ENCODE measurements at places on chromosomes 1 and 21.

GRCh38 chr1:111507411-111508201 lies 4.2 kb upstream of the ADORA3 start:
- DNase-seq = peak; percentile 63

DNA sequence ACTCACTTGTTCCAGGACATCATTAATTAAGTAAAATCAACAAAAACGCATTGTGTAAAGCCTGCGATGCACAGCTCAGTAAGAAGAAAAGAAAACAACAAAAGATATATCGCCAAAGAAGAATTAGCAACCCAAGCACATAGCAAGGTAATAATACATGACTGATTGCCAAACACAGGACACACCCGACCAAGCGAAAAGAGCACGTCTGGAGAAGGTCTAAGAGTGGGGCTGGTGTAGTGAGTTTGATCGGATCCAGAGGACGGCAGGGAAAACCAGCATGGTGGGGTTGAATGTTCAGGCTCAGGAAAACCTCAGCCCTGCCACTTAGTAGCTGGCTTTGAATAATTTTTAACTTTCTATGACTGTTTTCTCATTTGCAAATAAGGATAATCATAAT lies 69.8 kb downstream of the JAK1 start:
- DNase-seq = no peak

GRCh38 chr1:34928066-34928696 lies 1.3 kb downstream of the DLGAP3 start:
- no peak for DNase-seq

GRCh38 chr1:240500647-240501046 lies 111.3 kb downstream of the GREM2 start:
- DNase-seq = no peak

DNA sequence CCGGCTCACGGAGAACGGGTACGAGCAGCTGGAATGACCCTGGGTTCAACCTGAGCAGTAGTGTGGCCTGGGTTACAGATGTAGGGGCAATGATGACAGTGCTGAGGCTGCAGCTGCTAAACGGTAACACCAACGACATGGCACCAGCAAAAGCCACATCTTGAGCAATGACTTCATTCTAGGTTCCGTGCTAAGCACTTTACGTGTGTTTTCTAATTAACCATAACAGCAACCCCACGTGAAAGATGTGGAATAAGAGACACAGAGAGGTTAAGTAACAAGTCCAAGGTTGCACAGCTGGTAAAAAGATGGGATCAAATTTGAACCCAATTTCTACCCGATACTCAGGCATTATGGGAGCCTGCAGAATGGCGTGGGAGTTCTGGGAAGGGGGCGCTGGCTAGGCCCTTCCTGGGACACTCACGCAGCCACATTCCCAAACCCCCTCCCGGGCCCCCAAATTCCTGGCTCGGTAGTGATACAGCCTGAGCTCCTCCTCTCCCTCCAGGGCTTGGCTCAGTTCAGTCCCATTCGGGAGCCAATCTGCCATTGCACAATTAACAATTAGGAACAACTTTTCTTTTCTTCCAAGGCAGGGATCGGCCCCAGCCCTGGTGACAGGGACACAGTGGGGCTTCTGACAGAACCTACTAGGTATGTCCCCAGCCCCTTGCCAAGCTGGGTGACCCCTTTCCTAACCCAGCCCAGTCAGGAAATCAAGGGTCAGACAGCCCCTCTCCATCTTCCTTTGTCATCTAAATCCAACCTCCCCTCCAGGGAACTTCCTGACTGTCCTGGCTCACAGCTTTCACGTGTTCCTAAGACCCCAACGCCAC lies 23.8 kb upstream of the ECE1 start:
- DNase-seq = peak; percentile 61

- DNase-seq = no peak
These were observed 1545.1 kb downstream of the AMY1C start for GRCh38 chr1:105294838-105295237.

- no peak for DNase-seq
These were observed 16.8 kb downstream of the PHTF1 start for GRCh38 chr1:113742515-113742914.

GRCh38 chr1:91325456-91325855 lies 79.2 kb downstream of the HFM1 start:
- DNase-seq = no peak

GRCh38 chr1:45846931-45847330 lies 43.5 kb downstream of the MAST2 start:
- DNase-seq = peak; percentile 63

GRCh38 chr1:44049839-44050238 lies 18.6 kb upstream of the SLC6A9 start:
- peak; percentile 78 for DNase-seq

GRCh38 chr1:39474810-39475209 lies 16.6 kb upstream of the BMP8A start:
- no peak for DNase-seq

- no peak for DNase-seq
These were observed 682.6 kb downstream of the RWDD3 start for GRCh38 chr1:95916616-95917015.

DNA sequence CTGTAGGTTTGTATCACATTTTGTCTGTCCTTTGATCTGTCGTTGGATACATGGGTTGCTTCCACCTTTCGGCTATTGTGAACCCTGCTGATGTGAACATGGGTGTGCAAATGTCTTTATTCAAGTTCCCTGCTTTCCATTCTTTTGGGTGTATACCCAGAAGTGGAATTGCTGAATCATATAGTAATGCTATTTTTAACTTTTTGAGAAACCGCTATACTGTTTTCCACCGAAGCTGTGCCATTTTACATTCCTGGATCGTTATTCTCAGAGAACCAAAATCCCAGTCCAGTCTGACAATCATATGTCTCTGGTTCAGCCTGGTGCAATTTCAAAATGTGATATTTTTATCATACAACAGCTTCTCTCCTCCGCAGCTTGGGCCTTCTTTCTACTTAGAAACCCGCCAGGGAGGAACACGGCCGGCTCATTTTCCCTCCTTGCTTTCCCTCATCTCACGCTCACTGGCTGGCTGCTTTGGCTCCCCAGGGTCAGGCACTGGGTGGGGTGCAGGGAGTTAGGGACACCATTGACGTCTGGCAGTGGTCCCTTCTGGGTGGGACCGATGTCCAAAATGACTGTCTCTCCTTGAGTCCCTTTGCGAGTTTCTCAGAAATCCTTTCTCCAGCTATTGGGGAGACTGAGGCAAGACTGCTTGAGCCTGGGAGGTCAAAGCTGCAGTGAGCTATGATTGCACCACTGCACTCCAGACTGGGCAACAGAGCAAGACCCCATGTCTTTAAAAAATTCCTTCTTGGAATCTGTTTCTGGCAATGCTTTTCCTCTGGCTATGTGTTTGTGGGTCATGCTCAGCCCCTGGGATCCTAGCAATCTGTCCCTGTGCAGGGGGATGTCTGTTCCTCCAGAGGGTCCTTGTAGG lies 73.5 kb upstream of the AKT3 start:
- DNase-seq = no peak

DNA sequence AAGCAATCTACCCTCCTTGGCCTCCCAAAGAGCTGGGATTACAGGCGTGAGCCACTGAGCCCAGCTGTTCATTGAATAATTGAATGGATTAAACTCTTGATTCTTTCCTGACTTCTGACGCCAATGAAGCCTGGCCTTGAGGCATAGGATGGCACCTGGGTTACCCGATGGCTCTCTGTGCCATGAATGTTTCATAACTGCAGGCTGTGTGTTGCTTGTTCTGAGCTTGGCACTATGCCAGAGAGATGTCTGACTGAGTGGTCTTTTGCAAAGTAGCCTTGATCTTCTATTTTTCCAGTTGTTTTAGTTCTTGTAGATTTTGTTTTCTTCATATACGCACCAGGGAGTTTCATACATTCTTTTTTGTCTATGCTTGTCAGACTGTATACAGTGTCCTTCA lies 38.5 kb upstream of the AK4 start:
- DNase-seq = no peak

- no peak for DNase-seq
These were observed 11.9 kb downstream of the SOAT1 start for GRCh38 chr1:179305450-179305849.

DNA sequence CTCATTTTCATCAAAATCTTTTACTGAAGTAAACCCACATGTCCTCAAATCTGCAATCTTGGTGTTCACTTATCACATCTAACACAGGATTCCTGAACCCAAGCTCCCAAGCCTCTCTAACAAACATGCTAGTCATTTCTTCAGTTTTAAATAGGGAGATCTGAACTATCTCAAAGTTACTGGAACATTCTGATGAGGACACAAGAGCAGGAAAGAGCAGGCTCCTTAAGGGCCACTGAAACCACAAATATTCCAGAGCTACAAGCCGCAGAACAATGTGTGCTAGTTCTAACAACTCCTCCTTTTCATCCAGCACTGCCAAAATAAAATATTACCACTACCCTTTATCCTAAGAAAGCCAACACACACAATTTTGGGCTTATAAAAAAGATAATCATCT lies 38.9 kb downstream of the WARS2 start:
- DNase-seq = peak; percentile 74

DNA sequence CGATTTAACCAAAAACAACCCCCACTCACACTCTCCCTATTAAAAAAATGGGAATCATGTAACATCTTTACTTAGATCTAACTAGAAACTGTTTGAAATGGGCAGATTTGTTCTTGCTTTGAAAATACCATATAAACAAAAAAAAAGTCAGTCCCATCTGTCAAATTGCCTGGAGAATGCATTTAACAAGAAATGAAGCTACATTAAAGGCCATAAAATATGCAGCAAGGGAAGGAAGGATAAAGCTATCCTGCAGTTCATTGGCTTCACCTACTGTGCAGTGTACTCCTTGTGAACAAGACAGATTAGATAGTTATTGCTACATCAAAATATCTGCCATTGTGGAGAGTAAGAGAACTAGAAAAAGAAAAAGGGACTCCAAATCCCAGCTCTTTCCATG lies 160.5 kb downstream of the LRRC7 start:
- no peak for DNase-seq

DNA sequence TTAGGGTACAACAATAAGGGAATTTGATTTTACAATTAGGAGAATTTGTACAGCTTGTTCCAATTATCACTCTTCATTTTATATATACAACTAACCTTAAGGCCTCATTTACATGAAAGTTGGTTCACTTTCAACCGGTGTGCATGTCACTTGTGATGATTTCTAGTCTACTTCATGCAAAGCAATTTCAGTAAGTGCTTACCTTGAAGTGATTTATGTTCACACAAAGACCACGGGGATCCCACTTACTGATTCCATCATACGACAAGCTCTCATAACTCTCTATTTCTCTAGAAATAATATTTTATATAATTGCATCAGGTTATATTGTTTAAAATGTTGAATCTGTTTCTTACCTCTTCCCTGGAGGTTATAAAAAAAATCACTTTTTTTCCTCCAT lies 100.3 kb upstream of the CHODL start:
- DNase-seq = no peak

DNA sequence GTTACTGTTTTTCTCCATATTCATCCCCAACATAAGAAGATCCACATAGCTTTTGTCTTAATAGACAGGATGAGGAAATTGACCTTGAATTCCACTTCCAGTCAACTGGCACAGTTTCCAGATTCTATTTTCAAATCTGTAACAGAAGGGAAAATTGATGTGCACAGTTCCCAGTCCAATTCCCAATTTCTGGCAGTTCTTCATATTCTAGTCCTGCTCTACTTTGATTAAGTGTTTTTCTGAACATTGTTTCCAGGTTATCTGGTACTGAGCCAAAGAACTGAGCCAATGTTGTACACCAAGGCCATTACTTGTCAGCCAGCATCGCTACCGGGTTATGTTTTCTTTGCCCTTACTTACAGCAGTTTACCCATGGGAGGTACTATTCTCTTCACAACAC lies 1755.4 kb downstream of the PLA2G4A start:
- DNase-seq = no peak

DNA sequence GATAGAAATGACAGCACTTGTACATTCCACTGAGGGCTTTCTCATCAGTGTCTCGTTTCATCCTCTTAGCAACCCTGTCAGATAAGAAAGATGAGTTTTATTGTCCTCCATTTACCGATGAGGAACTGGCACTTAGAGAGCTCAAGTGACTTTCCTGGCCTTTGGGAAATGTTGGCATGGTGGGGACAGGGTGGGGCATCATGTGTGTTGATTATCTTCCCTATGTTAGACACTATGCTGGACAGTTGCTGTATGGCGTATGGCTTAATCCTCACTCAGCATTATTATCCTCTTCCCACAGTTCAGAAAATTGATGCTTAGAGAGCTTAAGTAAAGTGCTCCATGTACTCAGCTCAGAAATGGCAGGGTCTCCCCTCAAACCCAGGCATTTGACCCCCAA lies 163.2 kb downstream of the CAMTA1 start:
- no peak for DNase-seq
